ENCODE measurements at places on chromosomes 1 and 21.
A peak's percentile ranks its signal among the peaks of the same experiment; 100 is the strongest.

DNA sequence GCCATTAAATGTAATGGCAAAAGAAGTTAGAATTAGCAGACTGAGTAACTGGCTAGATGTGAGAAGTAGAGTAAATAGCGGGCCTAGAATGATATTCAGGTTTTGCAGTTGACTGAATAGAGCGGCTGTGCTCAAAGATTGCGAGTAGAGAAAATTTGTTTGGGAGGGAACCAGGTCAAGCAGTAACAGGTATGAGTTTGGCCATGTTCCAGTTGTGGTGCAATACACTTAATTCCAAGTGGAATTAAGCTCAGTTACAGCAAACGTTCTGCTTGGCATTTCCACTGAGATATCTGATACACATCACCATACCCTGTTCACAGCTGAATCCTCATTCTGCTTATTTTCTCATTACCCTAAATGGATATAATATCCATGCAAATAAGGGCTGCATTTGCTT is 1382.9 kb downstream of the MRPL39 start:
- no peak for DNase-seq

DNA sequence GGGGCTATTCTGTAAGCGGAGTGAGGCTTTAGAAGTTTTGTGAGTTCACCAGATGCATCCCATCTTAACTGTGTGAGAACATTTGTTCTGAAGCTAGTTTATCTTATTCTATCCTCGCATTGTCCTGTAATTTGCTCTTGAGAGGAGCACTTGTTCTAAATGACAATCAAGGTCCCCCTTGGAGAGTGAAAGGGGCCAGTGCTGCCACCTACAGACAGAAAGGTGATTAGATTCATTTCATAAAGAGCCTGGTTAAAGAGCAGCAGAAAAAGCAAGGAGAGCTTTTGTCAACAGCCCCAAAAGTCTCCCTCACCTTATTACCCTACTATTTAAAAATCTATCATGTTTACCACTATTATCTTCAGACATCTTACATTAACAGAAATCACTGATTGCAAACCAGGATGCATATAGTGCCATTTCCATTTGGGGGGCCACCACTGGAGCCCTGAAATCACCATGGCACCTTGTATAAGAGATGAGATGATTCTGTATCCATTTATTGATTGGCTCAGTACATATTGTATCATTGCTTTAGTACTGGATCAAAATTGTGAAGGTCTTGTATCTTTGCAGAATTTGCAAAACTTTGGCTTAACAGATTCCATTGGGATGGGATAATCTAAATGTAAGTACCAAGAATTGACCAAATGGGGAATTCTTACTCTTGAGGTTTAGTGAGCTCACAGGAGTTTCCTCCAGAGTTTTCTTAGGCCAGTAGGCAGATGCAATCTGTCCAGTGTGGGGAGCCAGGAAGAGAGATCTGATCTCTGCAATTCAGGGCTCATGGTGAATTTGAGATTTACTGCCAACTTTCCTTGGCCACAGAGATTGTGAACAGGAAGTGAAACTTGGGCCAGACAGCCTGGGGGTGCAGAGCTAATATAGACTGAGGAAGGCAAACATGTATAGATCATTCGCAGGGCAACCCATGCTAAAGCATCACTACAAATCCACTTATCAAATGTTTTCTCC is 64.3 kb upstream of the TRABD2B start:
- DNase-seq: peak; percentile 79

GRCh38 chr1:235127732-235128455 is 743 bp downstream of the TOMM20 start:
- no peak for DNase-seq

GRCh38 chr1:175922254-175922881 is 179.0 kb upstream of the TNR start:
- peak; percentile 42 for DNase-seq

DNA sequence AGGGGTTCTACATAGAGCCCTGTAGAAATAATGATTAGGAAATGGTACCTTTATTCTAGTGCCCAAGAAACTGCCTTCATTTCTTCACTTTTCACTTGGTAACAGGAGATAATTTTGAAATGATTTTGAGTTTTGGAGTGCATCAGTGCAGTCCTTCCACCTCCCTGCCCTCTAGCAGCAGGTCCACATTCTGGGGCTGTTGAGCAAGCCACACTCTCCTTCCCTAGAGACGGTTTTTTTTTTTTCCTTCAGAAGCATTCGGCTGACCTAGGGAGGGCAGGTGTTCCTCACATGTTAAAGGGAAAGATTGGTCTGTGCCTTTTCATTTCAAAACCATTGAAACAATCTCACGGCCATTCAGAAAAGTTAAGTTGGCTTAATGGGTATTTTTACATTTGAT is 39.8 kb downstream of the SLC37A1 start:
- peak; percentile 41 for DNase-seq

- DNase-seq: no peak
Measured at GRCh38 chr1:186066411-186066810, 308.6 kb downstream of the TPR start.

DNA sequence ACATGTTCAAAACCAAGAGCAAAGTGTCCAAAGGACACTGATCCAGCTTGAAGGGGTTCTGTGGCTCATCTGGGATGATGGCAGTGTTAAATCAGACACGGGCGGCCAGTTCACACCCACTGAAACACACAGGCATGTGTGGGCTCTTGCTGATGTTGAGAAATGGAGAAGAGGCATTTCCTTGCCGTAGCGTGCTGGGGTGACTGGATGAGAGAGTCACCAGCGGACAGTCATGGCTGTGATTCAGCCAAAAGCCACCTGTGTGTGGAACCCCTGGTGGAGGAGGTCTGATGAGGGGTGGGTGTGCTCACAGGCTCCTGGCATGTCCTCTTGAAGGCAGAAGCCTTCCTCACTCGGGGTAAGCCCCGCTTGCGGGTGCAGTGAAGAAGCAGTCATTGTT is 7.2 kb downstream of the C1orf35 start:
- no peak for DNase-seq

GRCh38 chr1:38611664-38612211 is 247.8 kb downstream of the RRAGC start:
- DNase-seq: no peak

DNA sequence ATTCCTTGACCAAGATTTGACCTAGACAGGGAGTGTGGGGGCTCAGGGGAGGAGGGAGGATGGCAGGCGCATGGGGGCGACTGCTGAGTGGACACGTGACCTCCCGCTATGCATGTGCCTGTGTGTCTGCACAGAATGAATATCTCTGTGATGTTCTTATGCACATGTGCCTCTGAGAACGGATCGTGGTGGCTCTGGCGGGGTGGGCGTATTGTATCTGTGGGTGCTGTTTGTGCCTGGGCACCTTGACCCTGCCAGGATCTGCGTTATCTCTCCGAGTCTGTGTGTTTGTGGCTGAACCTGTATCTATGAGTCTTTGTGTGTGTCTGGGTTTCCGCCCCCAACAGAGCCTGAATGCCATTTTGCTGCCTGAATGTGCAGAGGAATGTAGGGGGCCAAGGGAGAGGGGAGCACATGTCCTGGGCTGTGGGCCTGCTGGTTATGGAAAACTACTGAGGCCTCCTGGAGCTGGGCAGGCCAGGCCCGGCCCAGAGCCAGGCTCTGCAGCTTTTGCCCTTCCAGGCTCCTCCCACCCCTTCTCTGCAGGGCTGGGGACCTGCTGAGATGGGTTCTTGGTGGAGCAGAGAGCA is 102.5 kb downstream of the EBNA1BP2 start:
- DNase-seq: peak; percentile 75

- no peak for DNase-seq
Measured at GRCh38 chr1:23977854-23978191, 2.3 kb downstream of the SRSF10 start.

- no peak for DNase-seq
Measured at GRCh38 chr1:99735852-99736251, 30.6 kb downstream of the FRRS1 start.

DNA sequence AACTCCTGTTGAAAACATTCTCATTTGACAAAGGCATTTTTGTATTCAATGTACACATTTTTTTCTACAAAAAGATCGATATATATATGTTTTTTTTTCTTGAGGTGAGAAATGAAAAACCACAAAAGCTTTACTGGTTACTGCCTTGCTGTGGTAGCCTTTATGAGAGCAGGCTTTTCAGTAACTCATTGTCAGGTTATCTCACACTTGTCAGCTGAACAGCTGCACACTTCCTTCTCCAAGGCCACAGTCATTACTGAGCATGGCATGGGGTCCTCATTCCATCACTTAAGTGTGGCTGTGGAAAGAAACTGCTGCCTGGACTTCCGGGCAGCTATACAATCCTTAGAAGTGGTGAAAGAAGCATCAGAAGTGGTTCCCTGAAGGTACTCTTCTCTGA is 169.3 kb upstream of the ZP4 start:
- peak; percentile 37 for DNase-seq

- DNase-seq: peak; percentile 70
Measured at GRCh38 chr1:99943223-99943794, 26.5 kb upstream of the SLC35A3 start.

Measured in mesendoderm (in vitro differentiated cells).